ENCODE measurements at places on chromosomes 12 and 14.

DNA sequence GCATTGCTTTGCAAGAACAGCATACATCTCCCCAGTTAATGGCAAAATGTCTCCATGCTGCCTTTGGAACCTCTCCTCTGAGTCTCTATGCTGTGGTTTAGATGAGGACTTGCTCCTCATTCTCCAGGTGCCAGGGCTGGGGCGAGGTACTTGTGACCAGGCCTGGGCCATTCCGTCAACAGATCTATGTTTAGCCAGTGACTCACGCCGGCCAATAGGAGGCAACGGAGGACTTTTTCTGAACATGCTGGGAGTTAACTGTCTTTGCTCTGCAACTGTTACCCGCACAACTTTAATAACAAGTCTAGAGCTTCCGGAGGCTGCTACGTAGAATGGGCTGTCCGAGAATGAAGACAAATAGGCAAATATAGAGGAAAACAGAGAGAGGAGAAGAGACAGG lies 214.2 kb downstream of the GLT1D1 start:
- DNase-seq, result no peak

GRCh38 chr12:45655743-45656142 lies 73.8 kb upstream of the ARID2 start:
- DNase-seq, result no peak

DNA sequence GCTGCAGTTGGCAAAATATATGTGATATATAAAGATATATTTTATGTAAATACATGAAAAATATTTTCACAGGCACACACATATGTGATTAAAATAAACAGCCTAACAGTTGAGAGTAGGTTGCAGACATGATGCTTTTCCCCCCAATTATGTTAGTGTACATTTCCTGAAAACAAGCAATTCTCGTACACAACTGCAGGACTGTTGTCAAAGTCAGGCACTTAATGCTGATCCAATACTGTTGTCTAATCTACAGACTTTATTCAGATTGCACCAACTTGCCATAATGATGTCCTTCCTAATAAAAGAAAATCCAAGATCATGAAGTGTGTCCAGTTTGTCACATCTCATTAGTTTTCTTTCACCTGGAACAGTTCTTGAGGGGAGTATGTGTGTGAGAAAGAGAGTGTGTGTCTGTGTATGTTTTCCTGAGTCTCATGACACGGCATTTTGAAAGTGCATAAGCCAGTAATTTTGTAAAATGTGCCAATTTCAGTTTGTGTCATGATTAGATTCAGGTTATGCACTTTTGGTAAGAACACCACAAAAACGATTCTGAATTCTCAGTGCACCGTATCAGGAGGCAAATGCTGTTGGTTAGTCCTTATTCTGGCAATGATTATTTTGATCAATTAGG lies 16.5 kb upstream of the SEL1L start:
- no peak for DNase-seq

- no peak for DNase-seq
Observed at GRCh38 chr12:101747697-101748096, 8.4 kb upstream of the SYCP3 start.

DNA sequence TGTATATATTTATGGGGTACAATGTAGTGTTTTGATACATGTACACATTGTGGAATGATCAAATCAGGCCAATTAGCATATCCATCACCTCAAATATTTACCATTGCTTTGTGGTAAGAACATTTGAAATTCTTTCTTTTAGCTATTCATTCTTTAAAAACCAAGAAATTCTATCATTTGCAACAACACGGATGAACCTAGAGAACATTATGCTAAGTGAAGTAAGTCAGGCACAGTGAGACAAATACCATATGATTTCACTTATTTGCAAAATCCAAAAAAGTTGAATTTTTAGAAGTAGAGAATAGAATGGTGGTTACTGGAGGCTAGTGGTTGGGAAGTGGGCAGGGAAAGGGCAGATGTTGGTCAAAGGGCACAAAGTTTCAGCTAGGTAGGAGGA lies 129.3 kb upstream of the PTPRQ start:
- DNase-seq, result no peak

DNA sequence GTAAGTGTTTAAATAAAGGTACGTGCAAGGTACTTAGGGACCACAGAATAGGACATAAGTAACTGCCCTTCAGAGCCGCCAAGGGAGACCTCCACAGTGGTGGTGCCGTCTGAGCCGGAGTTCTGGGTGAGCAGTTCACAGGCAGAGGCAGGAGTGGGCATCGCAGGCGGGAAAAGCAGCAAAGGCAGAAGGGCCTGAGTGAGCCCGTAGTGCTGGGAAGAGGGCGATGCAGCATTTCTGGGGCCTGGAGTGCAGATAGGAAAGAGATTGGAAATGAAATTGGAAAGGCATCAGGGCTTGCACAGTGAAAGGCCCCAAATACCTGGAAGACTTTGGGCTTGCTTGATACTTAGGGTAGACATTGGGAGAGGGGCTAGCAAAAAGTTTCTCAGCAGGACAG lies 32.9 kb downstream of the EVL start:
- no peak for DNase-seq

GRCh38 chr12:105357162-105357691 lies 26.7 kb downstream of the C12orf75 start:
- peak; percentile 47 for DNase-seq

- DNase-seq, result peak; percentile 55
Observed at GRCh38 chr12:104877103-104877705, 80.9 kb downstream of the SLC41A2 start.

DNA sequence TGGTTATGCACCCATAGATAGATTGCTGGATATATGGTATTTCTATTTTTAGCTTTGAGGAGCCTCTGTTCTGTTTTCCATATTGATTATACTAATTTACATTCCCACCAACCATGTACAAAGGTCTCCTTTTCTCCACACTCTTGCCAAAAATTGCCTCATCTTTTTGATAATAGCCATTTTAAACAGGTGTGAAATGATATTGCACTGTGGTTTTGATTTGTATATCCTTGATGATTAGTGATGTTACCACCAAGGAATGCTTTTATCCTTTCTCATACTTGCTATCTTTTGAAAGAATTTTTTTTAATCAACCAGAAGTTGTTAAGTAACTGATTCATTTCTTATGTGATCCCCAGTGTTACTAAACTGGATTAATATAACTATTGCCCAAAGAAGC lies 60.0 kb downstream of the BBS10 start:
- DNase-seq, result no peak

DNA sequence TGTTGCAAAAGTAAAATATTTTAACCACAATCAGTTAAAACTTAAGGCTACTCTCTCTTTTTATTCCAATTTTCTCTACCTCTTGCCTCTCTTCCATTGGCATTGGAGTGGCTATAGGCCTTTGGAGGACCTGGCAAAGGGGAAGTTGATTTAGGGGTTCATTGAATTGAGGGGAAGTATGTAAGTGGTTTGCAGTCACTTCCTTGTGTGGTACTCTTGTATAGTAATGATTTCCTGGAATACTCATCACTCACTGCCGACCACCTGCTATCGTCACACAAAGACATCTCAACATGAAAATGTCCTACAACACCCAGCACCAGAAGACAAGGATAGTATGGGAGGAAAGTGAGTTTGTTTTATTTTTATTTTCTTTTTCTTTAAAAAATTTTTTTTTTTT lies 45.7 kb upstream of the CPM start:
- DNase-seq, result no peak

- no peak for DNase-seq
Observed at GRCh38 chr14:92215579-92215978, 93.8 kb downstream of the CPSF2 start.

DNA sequence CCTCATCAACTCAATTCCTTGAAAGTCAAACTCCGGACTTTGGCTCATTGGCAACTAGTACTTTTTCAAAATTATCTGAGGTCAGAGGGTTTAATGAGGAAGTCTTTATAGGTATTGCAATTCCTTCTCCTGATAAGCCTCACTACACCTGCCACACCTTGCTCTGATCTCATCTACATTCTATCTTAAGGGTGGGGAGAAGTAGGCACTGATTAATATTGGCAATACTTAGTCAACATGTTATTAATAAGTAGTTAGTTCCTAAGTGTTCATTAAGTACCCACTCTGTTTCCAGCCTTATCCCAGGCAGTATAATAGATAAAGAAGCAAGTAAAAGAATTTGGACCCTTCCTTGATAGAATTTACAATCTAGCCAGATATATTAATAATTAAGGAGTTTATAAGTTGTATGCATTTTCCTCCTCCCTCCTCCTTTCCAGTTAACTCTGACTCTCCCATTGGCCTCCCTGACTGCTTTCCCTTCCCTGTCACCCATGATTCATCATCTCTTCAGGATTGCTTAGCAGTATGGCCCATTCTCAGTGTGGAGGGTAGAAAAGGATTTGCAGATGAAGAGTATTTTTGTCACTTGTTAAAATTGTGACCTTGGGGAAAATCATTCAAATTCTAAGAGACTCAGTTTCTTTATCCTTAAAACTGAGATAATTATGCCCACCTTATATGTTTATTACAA lies 231.0 kb upstream of the ATP2B1 start:
- no peak for DNase-seq

GRCh38 chr14:22159099-22159498 lies 429.9 kb downstream of the DAD1 start:
- DNase-seq, result no peak

DNA sequence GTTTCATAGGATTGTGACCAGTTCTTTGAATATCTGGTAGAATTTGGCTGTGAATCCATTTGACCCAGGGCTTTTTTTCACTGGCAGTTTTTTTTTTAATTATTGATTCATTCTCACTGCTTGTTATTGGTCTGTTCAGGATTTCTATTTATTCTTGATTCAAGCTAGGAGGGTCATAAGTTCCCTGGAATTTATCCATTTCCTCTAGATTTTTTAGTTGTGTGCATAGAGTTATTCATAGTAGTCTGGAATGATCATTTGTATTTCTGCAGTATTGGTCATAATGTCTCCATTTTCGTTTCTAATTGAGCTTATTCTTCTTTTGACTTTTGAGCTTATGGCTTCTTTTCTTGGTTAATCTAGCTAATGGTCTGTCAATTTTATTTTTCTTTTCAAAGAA lies 291.6 kb downstream of the AKAP6 start:
- peak; percentile 66 for DNase-seq

DNA sequence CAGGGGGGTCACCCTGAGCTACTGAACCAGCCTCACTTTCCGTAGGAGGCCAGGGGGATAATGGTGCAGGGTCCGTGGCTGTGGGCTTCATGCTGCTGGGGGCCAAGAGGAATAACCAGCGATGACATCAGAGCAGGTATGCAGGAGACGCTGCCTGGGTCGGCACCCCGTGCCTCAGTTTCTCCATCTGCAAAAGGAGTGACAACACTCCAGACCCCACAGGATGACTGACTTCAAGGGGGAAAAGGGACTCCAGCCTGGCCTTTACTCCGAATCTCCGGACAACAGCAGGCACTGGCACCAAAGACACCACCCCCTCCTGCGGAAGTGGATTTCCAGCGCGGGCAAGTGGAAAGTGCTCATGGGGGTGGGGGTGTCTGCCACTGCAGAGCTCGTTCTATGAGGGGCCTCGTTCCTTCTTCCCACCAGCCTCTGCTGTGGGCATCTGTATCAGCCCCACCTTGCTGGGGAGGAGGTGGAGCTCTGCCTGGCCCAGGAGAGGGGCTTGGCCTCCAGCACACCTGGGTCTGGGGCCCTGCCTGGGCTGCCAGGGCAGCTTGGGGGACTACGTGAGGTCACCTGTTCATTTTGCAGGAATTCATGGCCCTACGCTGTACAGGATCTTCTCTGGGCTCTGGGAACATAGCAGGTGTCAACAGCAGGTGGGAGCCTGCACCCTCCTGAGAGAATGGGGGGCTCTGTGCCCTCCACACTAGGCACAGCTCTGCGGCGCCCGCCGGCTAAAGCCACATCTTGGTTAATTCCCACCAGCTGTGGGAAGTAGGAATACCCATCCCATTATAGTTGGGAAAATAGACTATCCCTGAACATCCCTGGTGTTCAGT lies 216.6 kb upstream of the C14orf180 start:
- no peak for DNase-seq

GRCh38 chr12:58378028-58378427 lies 436.7 kb downstream of the ATP23 start:
- DNase-seq, result peak; percentile 65

DNA sequence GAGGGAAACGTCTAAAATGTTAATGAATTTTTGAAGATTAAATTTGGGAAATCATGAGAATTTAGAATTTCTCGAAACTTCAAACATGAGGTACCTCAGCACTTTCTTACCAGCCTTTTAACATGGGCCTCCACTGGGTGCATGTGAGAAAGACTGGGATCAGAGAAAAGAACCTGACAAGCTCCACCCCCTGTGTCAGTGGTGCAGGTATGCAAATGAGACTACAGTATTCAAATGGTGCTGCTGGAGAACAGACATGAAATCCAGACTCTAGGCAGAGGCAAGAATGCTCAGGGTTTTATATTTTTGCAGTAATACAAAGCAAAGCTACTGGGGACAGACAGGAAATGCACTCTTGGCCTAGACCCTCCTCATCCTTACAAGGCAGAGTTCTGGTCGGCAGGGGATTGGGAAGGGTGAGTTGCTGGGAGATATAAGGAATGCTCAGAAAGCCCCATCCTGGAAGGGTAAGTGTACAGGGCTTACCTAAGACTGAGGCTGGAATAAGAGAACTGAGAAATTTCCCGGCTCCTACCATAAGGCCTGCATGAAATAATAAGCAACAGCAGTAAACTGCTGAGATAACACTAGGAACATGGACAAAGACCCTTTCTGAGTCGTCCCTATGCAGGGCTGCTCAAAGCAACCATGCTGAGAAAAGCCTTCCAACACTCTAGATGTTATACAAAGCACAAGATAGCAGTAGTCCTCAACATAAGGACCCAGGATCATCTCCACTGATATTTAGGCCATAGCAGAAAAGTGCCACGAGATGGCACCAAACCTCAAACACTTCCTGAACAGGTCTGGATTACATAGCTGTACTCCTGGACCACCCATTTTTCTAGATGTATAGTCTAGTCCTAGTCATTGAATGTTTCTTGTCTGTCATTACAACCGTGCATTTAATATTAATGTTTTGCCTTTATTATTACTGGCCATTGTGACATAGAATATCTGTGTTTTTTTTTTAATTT lies 260.8 kb downstream of the RASSF9 start:
- peak; percentile 66 for DNase-seq

DNA sequence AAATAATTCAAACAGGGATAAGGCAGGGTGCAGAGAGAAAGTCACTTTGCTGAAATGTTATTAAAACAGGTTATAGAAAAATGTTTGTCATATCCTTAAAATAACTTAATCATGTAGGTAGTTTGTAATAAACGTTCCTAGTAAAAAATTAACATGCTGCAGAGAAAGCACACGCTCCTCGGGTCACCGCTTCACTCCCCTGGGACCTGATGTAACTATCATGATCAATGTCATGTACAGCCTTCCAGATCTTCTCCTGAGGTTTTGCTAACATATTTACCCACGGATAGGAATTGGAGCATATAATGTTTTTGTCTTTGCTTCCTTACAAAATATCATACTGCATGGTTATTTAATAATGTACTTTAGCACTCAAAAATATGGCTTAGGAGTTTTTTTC lies 285.1 kb upstream of the TMEM132C start:
- DNase-seq, result no peak

DNA sequence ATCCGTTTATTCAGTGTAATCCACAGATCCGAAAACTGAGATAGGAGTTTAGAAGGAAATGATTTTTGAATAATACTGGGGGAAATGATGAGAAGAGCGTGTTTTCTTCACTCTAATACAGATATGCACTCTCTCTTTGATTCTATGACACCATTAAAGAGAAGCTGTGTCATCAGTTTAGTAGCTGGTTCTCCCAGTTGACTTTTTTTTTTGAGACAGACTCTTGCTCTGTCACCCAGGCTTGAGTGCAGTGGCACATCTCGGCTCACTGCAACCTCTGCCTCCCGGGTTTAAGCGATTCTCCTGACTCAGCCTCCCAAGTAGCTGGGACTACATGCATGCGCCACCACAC lies 48.4 kb upstream of the EML1 start:
- DNase-seq, result no peak

GRCh38 chr12:26748741-26749431 lies 84.1 kb downstream of the ITPR2 start:
- DNase-seq, result peak; percentile 74

All from fibroblast of skin of right quadriceps (primary cell).